Right renal cortex interstitium (tissue), 3 donors: ENCODE measurements at places on chromosomes 12 and 14.
A peak's percentile ranks its signal among the peaks of the same experiment; 100 is the strongest.

- DNase-seq = no peak
These were observed 10.0 kb downstream of the SPRING1 start for GRCh38 chr12:116727891-116728290.

DNA sequence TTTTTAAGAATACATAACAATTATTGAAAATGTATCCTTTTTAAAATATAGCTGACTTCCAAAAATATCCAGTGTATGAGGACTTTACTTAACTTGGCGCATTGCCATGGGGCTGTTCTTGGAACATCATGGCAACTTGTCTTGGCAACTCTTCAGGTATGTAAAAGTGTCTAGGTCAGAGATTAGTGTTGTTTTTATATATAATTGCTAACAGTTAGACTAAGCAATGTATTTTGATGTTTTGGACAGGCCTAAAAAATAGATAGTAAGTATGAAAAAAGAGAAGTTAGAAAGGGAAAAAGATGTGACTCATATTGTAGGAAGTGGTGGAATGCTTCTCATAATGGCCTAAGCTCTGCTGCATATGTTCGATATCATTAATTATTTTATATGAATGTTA is 70.9 kb downstream of the MON2 start:
- no peak for DNase-seq

DNA sequence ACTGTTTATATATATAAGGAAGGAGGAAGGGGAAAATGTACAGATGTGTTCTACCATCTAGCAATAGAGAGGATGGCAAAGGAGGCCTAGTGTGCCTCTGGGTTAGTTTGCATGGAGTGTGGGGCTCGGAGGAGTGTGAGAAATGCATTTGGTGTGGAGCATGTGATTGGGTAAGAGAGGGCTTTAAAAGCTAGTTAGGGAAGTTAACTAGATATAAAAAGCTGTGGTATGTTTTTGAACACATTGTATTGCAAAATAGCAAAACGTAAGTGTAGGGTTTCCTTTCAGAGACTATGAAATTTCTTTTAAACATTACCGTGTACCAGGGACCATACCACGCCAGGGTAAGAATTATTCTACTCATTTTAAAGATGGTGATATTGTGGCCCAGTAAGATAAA is 53.3 kb upstream of the STXBP6 start:
- no peak for DNase-seq

GRCh38 chr14:68269136-68269927 is 449.8 kb downstream of the RAD51B start:
- no peak for DNase-seq

GRCh38 chr12:29563636-29564035 is 66.2 kb upstream of the OVCH1 start:
- DNase-seq = no peak

DNA sequence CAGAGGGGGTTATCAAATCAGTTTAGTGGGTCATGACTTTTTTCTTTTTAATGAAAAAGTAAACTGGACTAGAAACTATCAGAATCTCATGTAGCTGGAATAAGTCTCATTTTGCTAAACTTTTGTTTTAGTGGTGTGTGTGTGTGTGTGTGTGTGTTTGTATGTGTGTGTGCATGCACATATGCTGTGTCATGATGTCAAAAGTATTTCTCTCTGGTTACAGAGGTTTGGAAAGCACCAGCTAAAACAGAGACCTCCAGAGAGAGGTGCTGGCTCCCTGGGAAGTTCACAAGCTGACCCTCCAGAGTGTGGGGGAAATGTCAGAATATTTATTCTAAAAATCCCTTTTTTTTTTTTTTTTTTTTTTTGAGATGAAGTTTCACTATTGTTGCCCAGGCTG is 114.7 kb downstream of the LGMN start:
- DNase-seq = no peak

GRCh38 chr12:125049093-125049458 is 16.2 kb upstream of the AACS start:
- no peak for DNase-seq

- no peak for DNase-seq
These were observed 76.1 kb downstream of the RBM19 start for GRCh38 chr12:113889891-113890581.

DNA sequence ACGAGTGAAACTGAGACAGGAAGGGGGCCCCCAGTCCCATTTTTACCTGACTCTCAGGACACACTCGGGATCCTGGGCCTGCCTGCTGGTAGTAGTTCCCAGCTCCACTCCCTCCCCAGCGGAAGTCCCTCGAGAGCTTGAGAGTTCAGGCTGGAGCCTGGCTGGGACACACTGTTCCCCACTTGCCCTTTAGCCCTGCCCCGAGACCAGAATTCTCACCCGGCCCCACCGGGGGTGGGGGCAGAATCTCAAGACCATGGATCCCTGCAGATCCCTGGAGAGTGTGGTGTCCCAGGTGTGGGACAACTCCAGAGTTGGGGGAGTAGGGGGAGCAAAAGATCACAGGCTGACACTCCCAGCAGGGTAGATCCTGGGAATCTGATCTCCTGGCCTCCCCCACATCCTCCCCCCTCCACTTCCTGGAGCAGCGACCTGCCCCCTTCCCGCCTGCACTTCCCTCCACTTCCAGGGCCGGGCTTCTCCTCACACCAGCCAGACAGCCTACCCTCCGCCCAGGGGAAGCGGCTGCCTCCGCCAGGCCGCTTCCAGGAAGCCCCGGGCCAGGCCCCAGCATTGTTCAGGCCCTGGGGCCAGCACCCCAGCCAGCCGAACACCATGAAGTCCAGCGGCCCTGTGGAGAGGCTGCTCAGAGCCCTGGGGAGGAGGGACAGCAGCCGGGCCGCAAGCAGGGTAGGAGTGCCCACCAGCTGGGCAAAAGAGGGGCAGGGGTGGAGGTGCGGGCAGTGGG is at the start of gene TNS2:
TNS2 (plus strand) TSS at position 495 of the 748 bp plus-strand sequence; CDS start at position 616, 121 bp downstream.
- DNase-seq = no peak

DNA sequence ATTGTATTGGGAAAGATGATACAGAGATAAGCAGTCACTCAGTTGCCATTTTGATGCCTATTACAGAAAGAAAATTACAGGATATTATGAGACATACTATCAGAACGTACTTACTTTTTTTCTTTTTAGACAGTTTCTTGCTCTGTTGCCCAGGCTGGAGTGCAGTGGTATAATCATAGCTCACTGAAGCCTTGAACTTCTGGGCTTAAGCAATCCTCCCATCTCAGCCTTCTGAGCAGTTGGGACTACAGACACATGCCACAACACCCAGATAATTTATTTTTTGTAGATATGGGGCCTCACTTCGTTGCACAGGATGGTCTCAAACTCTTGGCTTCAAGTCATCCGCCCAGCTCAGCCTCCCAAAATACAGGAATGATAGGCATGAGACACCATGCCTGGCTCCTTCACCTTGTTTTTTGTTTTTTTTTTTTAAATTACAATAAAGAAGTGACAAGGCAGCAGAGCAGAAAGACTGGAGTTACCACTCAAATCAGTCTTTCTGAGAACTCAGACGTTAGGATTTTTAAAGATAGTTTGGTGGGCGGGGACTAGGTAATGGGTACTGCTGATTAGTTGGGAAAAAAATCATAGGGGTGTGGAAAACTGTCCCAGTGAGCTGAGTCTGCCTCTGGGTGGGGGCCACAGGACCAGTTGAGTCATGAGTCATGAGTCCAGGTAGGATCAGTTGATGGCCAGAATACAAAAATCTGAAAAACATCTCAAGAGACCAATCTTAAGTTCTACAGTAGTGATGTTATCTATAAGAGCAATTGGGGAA is 11.5 kb upstream of the CPM start:
- DNase-seq = no peak

DNA sequence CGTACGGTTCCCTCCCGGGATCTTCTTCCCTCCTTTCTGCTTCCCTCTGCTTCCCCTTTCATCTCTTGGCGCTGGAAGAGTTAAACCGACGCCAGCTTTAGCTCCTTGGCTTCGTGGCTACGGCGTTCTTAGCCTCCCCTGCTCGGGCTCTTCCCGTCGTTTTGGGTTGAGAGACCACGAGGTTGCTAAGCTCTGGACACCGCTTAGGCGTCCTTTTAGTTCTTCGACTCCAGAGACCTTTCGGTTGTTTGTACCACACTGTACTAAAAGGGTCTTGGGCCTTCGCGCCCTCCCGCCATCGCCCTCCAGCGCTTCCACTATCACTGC is 545 bp downstream of the CPSF2 start:
- DNase-seq = no peak

- no peak for DNase-seq
These were observed 53.1 kb downstream of the PDE3A start for GRCh38 chr12:20421421-20421820.

- DNase-seq = no peak
These were observed 28.2 kb downstream of the WBP11 start for GRCh38 chr12:14774906-14775635.

DNA sequence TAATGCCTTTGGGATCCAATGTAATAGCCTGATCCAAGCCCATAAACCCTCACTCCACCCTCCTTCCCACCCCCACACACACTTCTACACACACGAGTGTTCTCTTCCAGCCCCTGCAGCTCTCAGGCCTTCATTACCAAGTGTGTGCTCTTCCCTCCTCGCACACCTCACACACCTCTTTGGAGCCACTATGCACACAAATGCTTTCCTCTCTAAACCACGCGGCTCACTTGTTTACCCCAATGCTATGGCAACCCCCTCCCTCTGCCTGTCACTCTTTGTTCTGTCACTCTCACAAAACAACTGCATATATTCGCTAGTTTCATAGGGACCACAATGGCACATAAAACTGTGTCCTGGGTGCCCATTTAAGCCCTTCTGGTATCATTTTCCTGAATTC is 35.1 kb downstream of the PPP2R5E start:
- DNase-seq = no peak

DNA sequence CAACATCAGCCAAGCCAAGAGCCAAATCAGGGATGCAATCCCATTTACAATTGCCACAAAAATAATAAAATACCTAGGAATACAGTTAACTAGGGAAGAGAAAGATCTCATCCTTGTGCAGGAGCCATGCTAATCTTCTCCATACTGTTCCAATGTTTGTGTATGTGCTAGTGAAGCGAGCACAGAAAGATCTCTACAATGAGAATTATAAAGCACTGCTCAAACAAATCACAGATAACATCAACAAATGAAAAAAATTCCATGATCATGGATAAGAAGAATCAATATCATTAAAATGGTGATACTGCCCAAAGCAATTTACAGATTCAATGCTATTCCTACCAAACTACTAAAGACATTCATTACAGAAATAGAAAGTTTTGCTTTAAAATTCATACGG is 215.6 kb downstream of the FOXG1 start:
- DNase-seq = no peak

- no peak for DNase-seq
These were observed 114.2 kb downstream of the STXBP6 start for GRCh38 chr14:24935796-24936195.

DNA sequence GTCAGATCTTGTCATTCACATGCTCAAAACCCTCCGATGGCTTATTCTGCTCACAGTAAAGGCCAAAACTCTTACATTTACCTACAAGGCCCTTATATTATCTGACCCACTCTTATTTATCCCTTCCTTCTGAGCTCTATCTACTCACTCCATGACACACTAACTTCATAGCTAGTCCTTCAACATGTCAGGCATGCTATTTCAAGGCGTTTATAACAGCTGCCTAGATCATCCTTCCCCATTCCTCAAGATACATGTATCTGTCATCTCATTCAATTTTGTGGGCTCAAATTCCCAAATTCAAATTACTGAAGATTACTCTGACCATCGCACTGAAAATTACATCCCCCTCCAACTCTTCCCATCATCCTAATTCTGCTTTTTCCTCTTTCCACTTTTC is 6.9 kb downstream of the MIS18BP1 start:
- no peak for DNase-seq

- DNase-seq = no peak
These were observed 6.3 kb upstream of the PZP start for GRCh38 chr12:9214534-9214933.

GRCh38 chr12:27906658-27907473 is 65.7 kb downstream of the PTHLH start:
- no peak for DNase-seq

DNA sequence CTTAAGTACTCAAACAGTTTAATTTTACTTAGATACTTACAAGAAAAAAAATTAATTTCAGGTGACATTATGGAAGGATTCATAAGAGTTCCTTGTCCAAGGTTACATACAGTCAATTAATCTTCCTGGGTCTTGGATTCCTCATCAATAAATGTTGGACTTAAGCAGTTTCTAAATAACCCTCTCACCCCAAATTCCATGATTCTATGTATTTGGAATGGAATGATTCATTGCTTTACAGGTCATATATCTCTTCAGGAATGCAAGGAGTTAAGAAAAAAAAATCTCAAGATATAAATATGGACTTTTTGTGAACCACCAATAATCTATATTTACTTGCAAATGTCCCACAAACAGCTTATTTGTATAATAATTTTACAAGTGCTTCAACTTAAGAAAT is 84.2 kb upstream of the BMP4 start:
- DNase-seq = no peak

GRCh38 chr12:1611803-1612572 is 17.0 kb upstream of the WNT5B start:
- no peak for DNase-seq

GRCh38 chr14:77076113-77076631 is 21.9 kb upstream of the CIPC start:
- DNase-seq = peak; percentile 55

DNA sequence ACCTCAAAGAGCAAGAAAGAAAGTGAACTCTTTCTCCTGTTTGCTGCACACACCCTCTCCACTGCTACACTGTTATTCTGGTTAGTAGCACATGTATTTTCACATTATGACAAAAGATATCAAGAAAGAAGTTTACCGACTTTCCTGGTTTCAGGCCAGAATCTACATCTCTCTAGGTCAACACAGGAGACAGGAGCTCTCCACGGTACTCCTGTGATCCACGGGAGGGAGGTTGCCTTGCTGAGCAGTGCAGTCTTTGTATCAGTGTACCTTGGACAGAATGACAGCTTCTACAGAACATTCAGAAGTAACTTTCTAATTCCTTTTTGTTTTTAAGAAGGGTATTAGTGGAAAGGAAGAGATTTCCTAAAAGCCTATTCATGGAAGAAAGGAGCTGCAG is 805.6 kb downstream of the NRXN3 start:
- no peak for DNase-seq

- DNase-seq = no peak
These were observed 1.5 kb upstream of the RPAP3 start for GRCh38 chr12:47707355-47707754.

DNA sequence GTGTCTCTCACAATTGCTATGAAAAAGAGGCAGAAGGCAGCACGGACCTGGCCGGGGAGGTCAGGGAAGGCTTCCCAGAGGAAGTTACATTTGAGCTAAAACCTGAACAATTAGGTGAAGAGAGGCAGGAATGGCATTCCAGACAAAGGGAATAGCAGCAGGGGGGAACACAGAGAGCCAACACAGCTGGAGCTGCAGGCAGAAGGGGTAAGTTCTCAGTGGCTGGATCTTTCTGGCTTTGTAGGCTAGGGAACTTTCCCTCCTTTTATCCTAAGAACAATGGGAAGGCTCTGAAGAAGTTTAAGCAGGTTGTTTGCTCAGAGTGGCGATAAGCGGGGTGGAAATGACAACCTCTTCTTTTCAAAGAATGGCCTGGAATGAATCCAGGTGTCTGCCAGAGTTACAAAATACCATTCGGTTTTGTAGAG is 100.0 kb downstream of the PRIMA1 start:
- DNase-seq = no peak
